ENCODE measurements at places on chromosomes 12 and 14.

DNA sequence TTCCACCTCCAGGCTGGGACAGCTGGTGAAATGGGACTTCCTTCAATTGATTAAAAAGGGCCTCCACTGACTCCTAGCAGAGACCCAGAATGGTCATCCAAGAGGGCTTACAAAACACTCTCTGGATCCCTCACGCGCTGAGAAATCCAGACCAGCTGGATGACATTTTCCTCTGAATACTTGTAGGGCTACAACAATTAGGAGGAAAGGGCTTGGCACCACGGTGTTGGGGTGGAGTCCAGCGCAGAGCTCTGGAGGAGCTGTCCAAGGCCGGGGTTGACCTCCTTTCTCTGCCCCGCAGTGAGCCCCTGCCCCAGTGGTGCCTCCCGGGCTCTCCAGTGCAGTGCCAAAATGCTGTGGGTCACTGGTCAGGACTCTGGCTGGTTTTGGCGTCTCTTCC, 189.0 kb upstream of the CCND2 start:
- H3K36me3 ChIP-seq: no peaks in the 10 kb centered on the region
- DNase-seq: no peak
- H3K4me3 ChIP-seq: no peak overlapping the region

DNA sequence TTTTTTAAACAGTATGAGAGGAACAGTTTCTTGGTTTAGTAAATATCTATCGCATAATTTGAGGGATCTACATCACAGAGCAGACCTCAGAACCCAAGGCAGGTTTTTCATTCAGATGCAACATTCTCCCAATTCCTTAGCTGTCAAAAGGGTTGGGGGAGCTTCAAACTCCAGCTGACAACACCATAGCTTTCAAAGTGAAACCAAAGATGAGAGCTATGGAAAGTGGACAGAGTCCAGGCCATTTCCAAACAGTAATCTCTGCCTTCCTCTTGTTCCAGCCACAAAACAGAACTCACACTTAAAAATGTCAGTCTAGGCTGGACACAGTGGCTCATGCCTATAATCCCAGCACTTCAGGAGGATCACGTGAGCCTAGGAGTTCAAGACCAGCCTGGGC, 87.8 kb downstream of the SPRING1 start:
- no peaks in the 10 kb centered on the region for H3K36me3 ChIP-seq
- peaks cover 26% of the 10 kb centered on the region for H3K27me3 ChIP-seq
- H3K4me1 ChIP-seq: peaks cover 9% of the 10 kb centered on the region
- no peak for DNase-seq
- no peak overlapping the region for H3K4me3 ChIP-seq

- no peaks in the 10 kb centered on the region for H3K4me1 ChIP-seq
- H3K4me3 ChIP-seq: no peak overlapping the region
- DNase-seq: no peak
- H3K27ac ChIP-seq: no peak overlapping the region
- H3K36me3 ChIP-seq: no peaks in the 10 kb centered on the region
Measured at GRCh38 chr14:58864751-58865513, 227.2 kb downstream of the DACT1 start.

DNA sequence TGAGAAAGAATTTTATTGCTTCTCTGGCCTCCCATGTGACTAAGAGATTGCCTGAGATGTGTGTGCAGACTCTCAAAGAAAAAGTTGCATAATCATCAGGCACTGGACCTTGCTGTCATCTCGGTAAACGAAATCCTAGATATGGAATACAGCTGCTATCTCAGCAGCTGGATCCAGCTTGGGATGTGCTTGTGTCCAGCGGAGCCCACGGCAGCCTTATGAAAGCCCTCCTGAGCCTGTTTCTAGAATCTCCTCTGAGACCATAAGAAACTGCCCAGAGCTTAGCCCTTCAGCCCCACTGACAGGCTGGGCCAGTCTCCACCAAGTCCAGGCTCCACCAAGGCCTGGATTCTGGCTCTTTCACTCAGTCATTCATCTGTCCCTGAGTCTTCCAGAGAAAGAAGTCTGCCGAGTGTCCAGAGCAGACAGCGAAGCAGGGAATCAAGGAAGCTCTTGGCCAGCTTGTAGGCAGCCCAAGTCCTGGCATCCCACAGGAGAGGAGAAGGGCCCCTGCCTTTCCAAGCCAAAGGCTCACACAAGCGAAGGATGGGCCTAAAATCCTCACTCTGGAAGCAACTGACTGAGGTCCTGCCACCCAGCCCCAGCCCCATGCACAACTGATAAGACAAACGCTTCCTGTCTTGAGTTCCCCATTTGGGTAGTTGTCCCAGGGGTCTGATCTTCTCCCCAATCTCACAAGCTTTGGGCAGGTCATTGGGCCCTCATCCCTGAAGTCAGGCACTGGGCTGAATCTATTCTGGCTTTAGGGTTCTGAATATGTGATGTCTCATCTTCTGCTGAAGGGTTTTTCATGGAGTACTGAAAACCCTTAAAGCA, 97.8 kb downstream of the SEC23A start:
- H3K27ac ChIP-seq: no peak overlapping the region
- H3K4me3 ChIP-seq: no peak overlapping the region
- DNase-seq: no peak
- H3K27me3 ChIP-seq: no peaks in the 10 kb centered on the region

DNA sequence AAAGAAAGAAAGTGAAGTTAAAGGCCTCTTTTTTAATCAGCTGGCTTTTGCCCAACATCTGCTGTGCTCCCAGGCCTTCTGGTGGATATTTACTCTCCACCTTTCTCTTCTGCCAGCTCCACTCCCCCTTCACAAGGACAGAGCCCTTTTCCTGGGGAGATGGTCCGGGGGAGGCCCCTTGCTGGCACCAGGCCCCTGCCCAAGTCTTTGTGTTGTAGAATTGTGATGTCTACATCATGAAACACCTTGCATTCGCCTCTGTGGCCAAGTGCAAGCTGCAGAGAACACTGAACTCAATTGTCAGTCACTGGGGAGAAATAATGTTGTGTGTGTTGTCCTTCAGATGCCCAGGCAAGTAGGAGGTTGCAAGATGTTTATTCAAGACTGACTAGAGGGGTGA, 150.3 kb downstream of the DPF3 start:
- no peaks in the 10 kb centered on the region for H3K4me1 ChIP-seq
- H3K27ac ChIP-seq: no peak overlapping the region
- H3K27me3 ChIP-seq: no peaks in the 10 kb centered on the region
- H3K36me3 ChIP-seq: no peaks in the 10 kb centered on the region
- H3K4me3 ChIP-seq: no peak overlapping the region
- DNase-seq: no peak

GRCh38 chr12:115761784-115762183, 515.7 kb downstream of the MED13L start:
- H3K4me3 ChIP-seq: no peak overlapping the region
- peaks cover 16% of the 10 kb centered on the region for H3K4me1 ChIP-seq
- no peak overlapping the region for H3K27ac ChIP-seq
- DNase-seq: no peak
- no peaks in the 10 kb centered on the region for H3K36me3 ChIP-seq

DNA sequence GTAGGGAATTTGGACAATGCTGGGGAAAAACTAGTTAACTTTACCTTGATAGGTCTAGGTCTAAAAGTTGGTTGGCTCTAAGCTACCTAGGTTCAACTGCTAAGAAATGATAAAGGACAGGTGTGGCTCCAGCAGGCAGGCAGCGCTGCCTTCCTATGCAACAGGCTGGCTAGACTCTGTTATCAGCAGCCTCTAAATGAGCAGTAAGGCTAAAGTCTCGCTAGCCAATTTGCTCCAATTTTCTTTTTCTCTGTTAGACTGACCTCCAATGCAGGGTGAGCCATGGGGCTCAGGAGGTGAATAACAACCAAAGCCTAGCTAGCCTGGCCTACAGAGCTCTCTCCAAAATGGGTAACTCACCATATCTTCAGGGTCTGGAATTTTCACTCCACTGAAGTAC, 26.5 kb downstream of the DMAC2L start:
- no peaks in the 10 kb centered on the region for H3K27me3 ChIP-seq
- H3K4me1 ChIP-seq: peaks cover 22% of the 10 kb centered on the region
- no peaks in the 10 kb centered on the region for H3K36me3 ChIP-seq
- no peak for DNase-seq

DNA sequence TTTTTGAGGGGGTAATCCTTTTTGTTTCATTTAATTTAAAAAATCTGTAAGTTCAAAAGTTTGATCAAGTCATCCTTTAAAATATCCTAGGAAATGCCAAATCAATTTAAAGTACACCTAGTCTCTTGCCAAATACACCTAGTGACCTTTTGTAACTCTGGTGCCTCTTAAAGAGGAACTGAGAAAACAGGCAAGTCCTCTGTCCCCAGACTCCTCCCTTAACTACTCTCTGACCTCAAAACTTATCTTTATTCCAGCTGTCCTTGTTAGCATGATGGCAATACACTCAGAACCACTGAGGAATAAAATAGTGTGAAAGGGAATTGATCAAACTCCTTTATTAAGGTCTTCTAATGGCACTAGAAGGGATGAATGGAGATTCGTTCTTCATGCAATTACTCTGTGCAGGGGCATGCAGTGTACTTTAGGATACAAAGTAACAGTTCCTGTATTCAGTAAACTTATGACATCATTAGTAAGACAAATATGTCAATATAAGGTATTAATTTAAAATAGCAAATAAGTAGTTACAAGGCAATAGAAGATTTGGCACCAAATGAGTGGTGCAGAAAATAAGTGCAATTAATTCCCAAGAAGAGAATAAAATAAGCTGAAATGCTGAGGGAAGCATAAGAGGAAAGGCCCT, 3.3 kb downstream of the FAR2 start:
- no peak for DNase-seq
- H3K27ac ChIP-seq: no peak overlapping the region
- H3K27me3 ChIP-seq: peaks cover 14% of the 10 kb centered on the region
- no peaks in the 10 kb centered on the region for H3K36me3 ChIP-seq

- H3K36me3 ChIP-seq: no peaks in the 10 kb centered on the region
- peak; percentile 97 for DNase-seq
- H3K4me1 ChIP-seq: peaks cover 23% of the 10 kb centered on the region
- no peaks in the 10 kb centered on the region for H3K27me3 ChIP-seq
- H3K4me3 ChIP-seq: peak overlapping the region; percentile 49
Measured at GRCh38 chr12:130775953-130776856, 60.1 kb upstream of the RIMBP2 start.

GRCh38 chr12:6555018-6555691, 687 bp downstream of the IFFO1 start:
- peaks cover 43% of the 10 kb centered on the region for H3K4me1 ChIP-seq
- no peak for DNase-seq
- H3K27ac ChIP-seq: peak overlapping the region; percentile 68
- H3K27me3 ChIP-seq: no peaks in the 10 kb centered on the region
- H3K4me3 ChIP-seq: peak overlapping the region; percentile 95

GRCh38 chr14:91243074-91243471, 1.4 kb downstream of the GPR68 start:
- H3K27me3 ChIP-seq: peaks cover 18% of the 10 kb centered on the region
- H3K4me1 ChIP-seq: no peaks in the 10 kb centered on the region
- H3K27ac ChIP-seq: no peak overlapping the region
- H3K36me3 ChIP-seq: no peaks in the 10 kb centered on the region
- no peak overlapping the region for H3K4me3 ChIP-seq

GRCh38 chr14:103867523-103867953, 20.2 kb upstream of the PPP1R13B start:
- no peak overlapping the region for H3K4me3 ChIP-seq
- no peak overlapping the region for H3K27ac ChIP-seq
- no peak for DNase-seq
- no peaks in the 10 kb centered on the region for H3K27me3 ChIP-seq
- H3K36me3 ChIP-seq: no peaks in the 10 kb centered on the region
- H3K4me1 ChIP-seq: peaks cover 75% of the 10 kb centered on the region

GRCh38 chr12:45615268-45615667, 114.2 kb upstream of the ARID2 start:
- H3K4me1 ChIP-seq: no peaks in the 10 kb centered on the region
- H3K27me3 ChIP-seq: 0 out of 3 replicates have a peak, but pooled peaks cover 11% of the 10 kb centered on the region
- H3K4me3 ChIP-seq: no peak overlapping the region

GRCh38 chr14:44530475-44530874, 23.4 kb upstream of the FSCB start:
- H3K27me3 ChIP-seq: no peaks in the 10 kb centered on the region
- no peaks in the 10 kb centered on the region for H3K4me1 ChIP-seq
- no peaks in the 10 kb centered on the region for H3K36me3 ChIP-seq
- H3K4me3 ChIP-seq: no peak overlapping the region

- H3K4me3 ChIP-seq: no peak overlapping the region
- no peak overlapping the region for H3K27ac ChIP-seq
- peaks cover 11% of the 10 kb centered on the region for H3K4me1 ChIP-seq
- DNase-seq: no peak
- 0 out of 3 replicates have a peak, but pooled peaks cover 5% of the 10 kb centered on the region for H3K27me3 ChIP-seq
Measured at GRCh38 chr12:51326698-51327439, 2.9 kb upstream of the BIN2 start.

- H3K36me3 ChIP-seq: no peaks in the 10 kb centered on the region
- H3K4me1 ChIP-seq: no peaks in the 10 kb centered on the region
- H3K4me3 ChIP-seq: no peak overlapping the region
- H3K27me3 ChIP-seq: peaks cover 22% of the 10 kb centered on the region
Measured at GRCh38 chr14:98890556-98891340, 381.2 kb downstream of the BCL11B start.

GRCh38 chr12:122979001-122979907, 1.2 kb upstream of the ARL6IP4 start:
- DNase-seq: no peak
- H3K4me3 ChIP-seq: peak overlapping the region; percentile 97
- H3K27me3 ChIP-seq: no peaks in the 10 kb centered on the region
- peak overlapping the region; percentile 93 for H3K27ac ChIP-seq
- H3K4me1 ChIP-seq: peaks cover 68% of the 10 kb centered on the region
- H3K36me3 ChIP-seq: peaks cover 1% of the 10 kb centered on the region

- H3K36me3 ChIP-seq: no peaks in the 10 kb centered on the region
- DNase-seq: no peak
- H3K27ac ChIP-seq: no peak overlapping the region
- H3K4me3 ChIP-seq: no peak overlapping the region
Measured at GRCh38 chr12:124743479-124744272, 120.0 kb downstream of the SCARB1 start.

DNA sequence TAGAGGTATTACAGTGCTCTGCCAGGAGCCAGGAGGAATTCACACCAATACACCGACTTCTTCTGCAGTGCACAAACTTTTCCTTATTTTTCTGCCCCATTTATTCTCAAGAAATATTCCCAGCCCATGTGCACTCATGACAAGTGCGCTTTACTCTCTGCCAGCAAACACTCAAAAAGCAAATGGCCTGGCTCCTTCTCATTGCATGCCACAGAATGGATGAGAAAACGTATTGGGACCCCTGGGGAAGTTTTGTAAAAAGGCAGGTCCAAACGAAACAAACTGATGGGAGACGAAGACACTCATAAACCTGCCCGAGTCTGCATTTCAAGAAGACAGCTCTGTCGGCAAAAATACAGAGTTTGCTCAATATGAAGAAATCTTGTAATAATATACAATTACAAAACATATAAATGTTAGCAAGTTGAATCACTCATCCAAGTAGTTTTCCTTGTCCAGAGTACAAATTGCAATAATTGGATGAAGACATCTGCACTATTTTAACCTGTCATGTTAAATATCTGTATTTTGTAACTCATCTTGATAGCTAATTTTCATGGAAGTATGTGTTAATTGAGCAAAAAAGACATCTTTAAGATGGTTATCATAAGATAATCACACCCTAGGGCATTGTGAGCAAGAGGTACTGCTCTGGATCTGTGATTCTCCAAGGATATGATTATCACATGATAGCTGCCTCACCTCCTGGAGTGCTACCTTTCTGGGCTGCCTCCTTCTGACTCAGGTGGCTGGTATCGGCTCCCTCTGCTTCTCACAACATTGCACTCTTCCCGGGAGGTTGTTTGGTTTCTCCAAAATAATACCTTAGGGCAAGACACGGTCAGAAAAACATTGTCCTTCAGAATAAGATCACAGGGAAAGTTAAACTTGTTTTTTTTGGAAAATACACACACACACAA, 260.8 kb upstream of the G2E3 start:
- H3K4me3 ChIP-seq: no peak overlapping the region
- no peaks in the 10 kb centered on the region for H3K27me3 ChIP-seq
- H3K27ac ChIP-seq: no peak overlapping the region
- H3K4me1 ChIP-seq: no peaks in the 10 kb centered on the region
- no peaks in the 10 kb centered on the region for H3K36me3 ChIP-seq
- DNase-seq: no peak

All from HepG2 (cell line).